ENCODE measurements at places on chromosomes 5 and 9. TPM values are rescaled to one million over a fixed set of nuclear protein-coding genes. Genes with fewer than 3 reads are reported as not detected.

The AJM1 gene
- 0.94 TPM for total RNA-seq

The RFK gene
- total RNA-seq: 76.0 TPM

DNA sequence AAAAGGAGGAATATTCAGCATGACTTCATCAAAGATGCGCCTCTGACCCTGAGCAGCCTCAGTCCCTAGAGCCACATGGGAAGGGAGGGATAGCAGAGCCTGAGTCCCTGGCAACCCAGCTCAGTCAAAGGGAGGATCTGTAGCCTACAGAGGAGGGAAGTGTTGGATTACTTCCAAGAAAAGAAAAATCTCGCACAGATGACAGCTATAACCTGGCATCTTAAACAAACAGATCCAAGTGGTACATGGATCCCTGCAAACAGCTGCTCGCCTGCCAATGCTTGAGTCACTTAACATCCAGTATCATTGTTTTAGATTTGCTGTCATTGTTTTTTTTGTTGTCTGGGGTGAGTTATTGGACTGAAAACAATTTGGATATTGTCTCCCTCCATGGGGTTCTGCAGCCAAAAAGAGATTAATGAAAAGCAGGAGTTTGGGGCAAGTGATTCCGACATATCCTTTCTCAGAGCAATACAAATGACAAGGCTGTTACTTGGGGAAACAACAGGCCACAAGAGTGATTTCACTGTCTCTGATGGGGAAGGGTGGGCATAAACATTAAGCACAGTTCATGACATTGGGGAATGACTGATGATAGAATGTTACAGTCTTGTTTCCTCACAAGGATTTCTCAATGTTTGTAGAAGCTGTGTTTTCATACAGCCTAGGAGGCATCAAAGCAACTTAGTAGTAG lies 153.5 kb upstream of the KIF2A start:
- no peak for DNase-seq

DNA sequence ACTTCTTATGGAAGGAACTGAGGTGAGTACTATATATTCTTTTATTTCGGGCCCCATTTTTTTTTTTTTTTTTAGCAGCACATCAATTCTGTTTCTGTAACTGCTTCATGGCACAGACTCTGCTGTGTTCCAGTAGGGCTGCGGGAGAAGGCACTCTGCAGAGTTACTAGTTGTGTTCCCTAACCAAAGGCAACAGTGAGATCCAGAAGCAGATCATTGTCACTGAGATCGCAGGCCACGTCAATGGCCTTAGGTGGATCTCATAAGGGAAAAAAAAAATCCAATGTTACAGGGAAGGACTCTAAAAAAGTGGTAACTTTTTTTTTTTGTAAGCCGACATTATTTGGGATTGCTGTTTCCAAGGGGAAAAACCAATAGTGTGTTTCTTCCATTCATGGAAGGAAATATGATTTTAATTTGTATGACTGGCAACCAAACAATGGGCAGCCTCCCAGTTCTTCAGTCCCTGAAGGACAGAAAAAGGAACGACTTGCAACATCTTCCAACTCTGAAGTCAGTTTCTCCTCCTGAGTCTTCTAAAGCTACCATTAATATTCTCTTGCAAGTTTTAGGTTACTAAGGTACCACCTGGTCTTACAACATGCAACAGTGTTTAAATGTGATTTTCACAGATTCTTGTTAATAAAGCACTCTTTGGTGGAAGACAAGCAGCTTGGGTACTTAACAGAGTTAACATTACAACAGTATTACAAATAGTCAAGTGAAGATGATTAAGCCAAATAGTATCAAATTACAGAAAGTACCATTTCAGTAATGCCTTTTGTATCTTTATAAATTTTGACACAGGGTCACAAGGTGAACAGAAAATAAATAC lies 52.8 kb downstream of the HABP4 start:
- no peak for DNase-seq

GRCh38 chr5:103057208-103058130 lies 62.5 kb downstream of the GIN1 start:
- no peak for DNase-seq

DNA sequence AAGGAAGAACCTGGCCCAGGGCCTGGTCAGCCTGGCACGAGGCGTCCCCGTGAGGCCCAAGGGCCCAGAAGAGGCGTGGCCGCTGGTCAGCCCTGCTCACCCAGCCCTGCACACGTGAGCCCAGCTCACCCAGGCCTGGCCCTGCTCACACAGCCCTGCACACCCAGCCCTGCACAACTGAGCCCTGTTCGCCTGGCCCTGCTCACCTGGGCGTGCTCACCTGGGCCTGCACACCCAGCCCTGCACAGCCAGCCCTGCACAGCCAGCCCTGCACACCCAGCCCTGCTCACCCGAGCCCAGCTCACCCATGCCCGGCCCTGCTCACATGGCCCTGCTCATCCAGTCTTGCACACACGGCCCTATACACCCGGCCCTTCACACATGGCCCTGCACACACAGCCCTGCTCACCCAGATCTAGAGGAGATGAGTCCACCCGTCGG lies 2.1 kb downstream of the ZDHHC11 start:
- DNase-seq: no peak

DNA sequence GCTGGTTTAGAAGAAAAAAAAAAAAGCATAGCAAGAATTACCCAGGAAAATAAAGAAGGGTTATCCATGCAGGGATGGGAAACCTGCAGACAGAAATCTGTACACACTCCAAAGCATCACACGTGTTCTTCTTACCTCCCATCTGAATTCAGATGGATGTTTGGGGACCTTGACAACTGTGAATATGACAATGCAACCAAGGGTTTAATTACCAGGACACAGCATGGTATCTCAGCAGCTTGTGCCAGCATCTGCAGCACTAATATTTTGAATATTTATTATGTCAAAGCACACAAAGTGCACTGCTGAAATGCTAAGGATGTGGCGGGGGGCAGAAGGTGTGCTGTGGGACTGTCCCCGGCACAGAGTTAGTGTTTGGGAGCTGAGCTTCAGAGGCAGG lies 47.9 kb downstream of the SLIT3 start:
- DNase-seq: no peak

DNA sequence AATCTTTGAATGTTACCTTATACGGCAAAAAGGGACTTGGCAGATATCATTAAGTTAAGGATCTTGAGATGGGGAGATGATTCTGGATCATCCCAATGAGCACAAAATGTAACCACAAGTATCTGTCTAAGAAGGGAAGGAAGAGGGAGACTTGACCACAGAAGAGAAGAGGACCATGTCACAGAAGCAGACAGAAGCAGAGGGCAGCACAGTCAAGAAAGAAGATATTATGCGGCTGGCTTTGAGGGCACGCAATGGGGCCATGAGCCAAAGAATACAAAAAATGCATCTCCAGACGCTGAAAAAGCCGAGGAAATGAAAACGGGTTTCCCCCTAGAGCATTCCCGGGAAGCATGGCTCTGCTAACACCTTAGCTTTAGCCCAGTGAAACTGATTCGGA lies 225.3 kb downstream of the NR2F1-AS1 start:
- no peak for DNase-seq

All from occipital lobe (tissue), 3 donors.